ENCODE measurements at places on chromosomes 3 and 15.

DNA sequence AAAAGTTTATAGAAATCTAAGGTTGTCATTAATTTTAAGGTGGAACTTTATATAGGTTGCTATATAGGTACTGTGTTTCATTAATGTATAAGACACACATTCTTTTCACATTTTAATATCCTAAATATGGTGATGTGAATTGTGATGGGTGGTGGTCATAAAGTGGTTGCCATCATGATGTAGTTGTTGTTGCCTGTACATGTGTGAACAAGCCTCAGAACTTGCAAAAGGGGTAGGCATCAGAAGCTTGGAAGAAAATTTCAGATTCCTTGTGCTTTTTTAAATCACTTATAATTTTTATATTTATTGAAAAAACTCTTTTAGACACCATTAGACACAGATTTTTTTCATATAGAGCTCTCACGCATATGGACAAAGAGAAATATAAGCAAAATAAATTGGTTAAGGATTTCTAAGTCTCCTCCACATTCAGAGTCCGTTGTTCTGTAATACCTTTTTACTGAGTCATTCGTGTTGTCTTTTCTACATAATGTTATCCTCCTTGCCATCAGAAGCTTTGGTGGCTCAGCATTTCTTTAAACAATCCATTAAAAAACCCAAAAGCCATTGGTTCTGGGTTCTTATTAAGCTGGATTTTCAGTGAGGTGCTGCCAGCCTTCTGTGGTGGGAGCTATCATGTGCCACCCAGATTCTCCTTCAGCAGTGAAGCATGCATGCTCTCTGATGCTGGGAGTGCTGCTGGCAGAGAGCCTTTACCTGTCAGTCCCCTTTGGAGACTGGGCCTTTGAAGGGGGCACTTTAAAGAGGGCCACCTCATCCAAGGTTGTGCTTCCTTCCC lies 140.4 kb upstream of the GALNT15 start:
- no peak for DNase-seq

DNA sequence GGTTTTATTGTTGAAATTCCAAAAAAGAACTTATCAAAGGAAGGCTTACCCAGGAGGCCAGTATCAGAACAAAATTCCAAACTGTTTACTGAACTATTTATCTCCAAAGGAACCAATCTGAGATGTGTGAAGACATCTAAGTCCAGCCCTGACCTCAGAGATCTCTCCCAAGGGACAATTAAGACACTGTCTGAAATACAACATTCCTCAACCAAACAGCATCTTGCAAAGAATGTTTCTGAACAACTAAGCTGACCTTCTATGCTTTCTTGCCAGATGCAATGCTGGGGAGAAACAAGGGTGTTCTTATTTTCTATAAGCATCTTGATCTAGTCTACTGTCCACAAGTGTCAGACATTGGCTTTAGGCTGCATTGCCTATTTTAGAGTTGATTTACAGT lies 13.6 kb downstream of the PDZRN3 start:
- DNase-seq: no peak

- no peak for DNase-seq
Observed at GRCh38 chr3:141368925-141369794, 856 bp downstream of the ZBTB38 start.

DNA sequence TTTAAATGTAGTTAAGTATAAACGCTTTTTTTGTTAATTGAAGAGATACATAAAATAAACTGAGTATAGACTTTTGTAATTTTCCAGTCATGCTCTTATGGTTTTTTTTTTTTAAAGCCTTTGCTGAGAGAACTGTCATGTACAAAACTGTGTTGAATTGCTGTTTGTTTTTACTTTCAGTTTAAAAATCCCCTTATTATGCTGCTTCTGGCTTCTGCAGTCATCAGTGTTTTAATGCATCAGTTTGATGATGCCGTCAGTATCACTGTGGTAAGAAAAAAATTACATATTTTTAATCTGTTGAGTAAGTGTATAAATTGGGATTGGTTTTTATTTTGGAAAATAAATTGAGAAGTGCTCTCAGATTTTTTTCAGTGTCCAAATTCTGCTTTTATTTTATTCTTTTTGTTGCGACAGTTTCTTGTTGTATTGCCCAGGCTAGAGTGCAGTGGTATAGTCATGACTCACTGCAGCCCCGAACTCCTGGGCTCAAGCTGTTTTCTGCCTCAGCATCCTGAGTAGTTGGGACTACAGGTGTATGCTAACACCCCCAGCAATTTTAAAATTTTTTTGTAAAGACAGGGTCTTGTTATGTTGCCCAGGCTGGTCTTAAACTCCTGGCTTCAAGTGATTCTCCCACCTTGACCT lies 40.7 kb downstream of the ATP2C1 start:
- DNase-seq: no peak

- DNase-seq: no peak
Observed at GRCh38 chr3:37545479-37545878, 316.2 kb upstream of the CTDSPL start.

GRCh38 chr3:153553605-153553945 lies 391.5 kb downstream of the RAP2B start:
- DNase-seq: no peak

DNA sequence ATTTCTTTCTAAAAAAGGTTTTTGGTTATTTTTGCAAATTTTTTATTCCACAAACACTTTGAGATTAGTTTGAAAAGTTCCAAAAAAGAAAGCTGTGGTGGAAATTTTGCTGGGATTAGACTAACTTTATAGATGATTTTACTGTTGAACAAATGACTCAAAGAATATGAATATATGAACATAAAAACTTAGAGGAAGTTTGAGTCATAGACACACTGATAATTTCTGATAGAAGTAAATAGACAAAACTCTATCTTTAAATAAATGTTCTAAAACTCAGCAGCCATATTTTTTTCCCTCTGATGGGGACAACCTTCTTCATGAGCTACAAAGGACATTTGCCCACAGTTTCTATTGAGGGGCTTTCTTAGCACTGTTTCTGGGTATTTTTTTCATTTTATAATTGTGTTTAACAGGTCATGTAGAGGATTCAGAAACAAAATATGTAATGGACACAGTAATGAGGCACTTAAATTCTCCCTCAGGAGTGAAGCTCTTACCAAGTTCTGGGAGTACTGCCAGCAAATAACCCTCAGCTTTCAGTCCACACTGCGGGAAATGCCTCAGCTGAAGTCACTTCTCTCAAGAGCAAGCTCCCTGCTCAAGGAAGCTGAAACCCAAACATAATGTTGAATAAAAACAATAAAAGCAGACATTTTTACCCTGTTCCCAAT lies 157.6 kb downstream of the NFKBIZ start:
- DNase-seq: no peak

GRCh38 chr3:15989419-15989818 lies 185.1 kb upstream of the GALNT15 start:
- no peak for DNase-seq

Data from T-helper 1 cell (primary cell).